ENCODE measurements at places on chromosomes 6 and 20.

- no peak for DNase-seq
These were observed 44.2 kb upstream of the SLC9A8 start for GRCh38 chr20:49768204-49769047.

DNA sequence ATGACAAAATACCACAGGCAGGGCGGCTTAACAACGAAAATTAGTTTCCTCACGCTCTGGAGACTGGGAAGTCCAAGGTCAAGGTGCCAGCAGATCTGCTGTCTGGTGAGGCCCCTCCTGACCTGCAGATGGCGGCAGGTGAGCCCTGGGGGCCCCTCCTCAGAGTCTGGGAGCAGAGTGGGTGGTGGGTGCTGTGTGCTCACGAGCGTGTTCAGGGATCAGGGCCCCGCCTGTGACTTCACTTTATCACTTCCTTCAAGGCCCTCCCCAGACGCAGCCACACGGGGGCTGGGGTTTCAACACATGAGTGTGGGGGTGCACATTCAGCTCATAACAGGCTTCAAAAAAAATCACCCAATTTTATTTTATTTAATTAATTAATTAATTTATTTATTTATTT lies 39.3 kb downstream of the SLC2A4RG start:
- DNase-seq = no peak

DNA sequence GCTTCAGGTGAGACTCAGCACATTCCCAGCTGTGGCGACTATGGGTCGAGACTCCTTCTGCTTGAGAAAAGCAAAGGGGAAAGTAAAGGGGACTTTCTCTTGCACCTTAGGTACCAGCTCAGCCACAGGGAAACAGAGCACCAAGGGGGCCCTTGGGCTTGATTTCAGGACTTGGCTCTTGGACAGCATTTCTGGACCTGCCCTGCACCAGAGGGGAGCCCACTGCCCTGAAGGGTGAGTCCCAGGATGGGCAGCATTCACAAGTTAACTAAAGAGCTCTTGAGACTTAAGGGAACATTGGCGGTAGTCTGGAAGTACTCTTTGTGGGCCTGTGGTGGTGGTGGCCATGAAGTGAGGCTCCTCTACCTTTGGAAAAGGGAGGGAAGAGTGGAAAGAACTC lies 50.3 kb upstream of the RCAN2 start:
- DNase-seq = no peak

GRCh38 chr6:1574083-1574761 lies 35.5 kb upstream of the FOXC1 start:
- DNase-seq = no peak

GRCh38 chr6:36685926-36686667 lies 7.6 kb downstream of the CDKN1A start:
- no peak for DNase-seq
